Testis (tissue), 5 donors: ENCODE measurements at places on chromosomes 4 and X. TPM values are rescaled to one million over a fixed set of nuclear protein-coding genes. Genes with fewer than 3 reads are reported as not detected.

DMD gene
- total RNA-seq: 34.1 TPM

CXCL5 gene
- total RNA-seq: 0.16 TPM

CT45A2 gene
- not detected for total RNA-seq

F8A2 gene
- not detected for total RNA-seq

KCND1 gene
- 2.4 TPM for total RNA-seq

USP27X gene
- 2.4 TPM for total RNA-seq

PNMA5 gene
- 13.0 TPM for total RNA-seq

SPANXB1 gene
- 58.7 TPM for total RNA-seq

FSTL5 gene
- total RNA-seq: 1.0 TPM

GCNA gene
- 30.0 TPM for total RNA-seq

ADH1A gene
- total RNA-seq: 0.31 TPM

MAP3K15 gene
- total RNA-seq: 2.5 TPM

ANOS1 gene
- 37.2 TPM for total RNA-seq

APOOL gene
- 10.5 TPM for total RNA-seq

MAGED2 gene
- 206 TPM for total RNA-seq

FMR1NB gene
- total RNA-seq: 48.2 TPM

ATP2B3 gene
- total RNA-seq: 0.16 TPM

SAGE1 gene
- 5.5 TPM for total RNA-seq

SLC16A2 gene
- 3.2 TPM for total RNA-seq

LINC00632 gene
- 9.7 TPM for total RNA-seq

UGT2B17 gene
- not detected for total RNA-seq

STPG2 gene
- total RNA-seq: 2.7 TPM

KLF8 gene
- 21.4 TPM for total RNA-seq

HSD17B13 gene
- 0.94 TPM for total RNA-seq

GNRHR gene
- total RNA-seq: not detected

MAGEA11 gene
- 9.8 TPM for total RNA-seq

MAP7D2 gene
- total RNA-seq: 36.6 TPM

PTCHD1 gene
- 1.6 TPM for total RNA-seq

TASL gene
- not detected for total RNA-seq

PSMD10 gene
- 53.4 TPM for total RNA-seq

MAGEA1 gene
- total RNA-seq: 8.3 TPM

IRF2 gene
- 16.1 TPM for total RNA-seq

RENBP gene
- total RNA-seq: 2.8 TPM

CD38 gene
- 1.0 TPM for total RNA-seq

HS3ST1 gene
- 8.8 TPM for total RNA-seq

GLRB gene
- total RNA-seq: 4.4 TPM

TLR3 gene
- 3.2 TPM for total RNA-seq

CYBB gene
- 1.3 TPM for total RNA-seq

CWH43 gene
- total RNA-seq: not detected

MTNR1A gene
- total RNA-seq: 1.5 TPM

FDCSP gene
- total RNA-seq: not detected

GNL3L gene
- 32.3 TPM for total RNA-seq

CHRDL1 gene
- total RNA-seq: 8.4 TPM

SHROOM2 gene
- total RNA-seq: 22.1 TPM

KCTD8 gene
- 13.6 TPM for total RNA-seq

APBB2 gene
- total RNA-seq: 59.8 TPM

ARR3 gene
- not detected for total RNA-seq

GAGE12H gene
- total RNA-seq: not detected

CDKL5 gene
- 24.7 TPM for total RNA-seq
